NCI-H2171 treated with DMSO at 0.1 percent for 48 hours (cell line): ENCODE measurements at places on chromosomes 4 and X.

- no peak for DNase-seq
Measured at GRCh38 chr4:139492429-139492828, 38.5 kb downstream of the RAB33B start.

DNA sequence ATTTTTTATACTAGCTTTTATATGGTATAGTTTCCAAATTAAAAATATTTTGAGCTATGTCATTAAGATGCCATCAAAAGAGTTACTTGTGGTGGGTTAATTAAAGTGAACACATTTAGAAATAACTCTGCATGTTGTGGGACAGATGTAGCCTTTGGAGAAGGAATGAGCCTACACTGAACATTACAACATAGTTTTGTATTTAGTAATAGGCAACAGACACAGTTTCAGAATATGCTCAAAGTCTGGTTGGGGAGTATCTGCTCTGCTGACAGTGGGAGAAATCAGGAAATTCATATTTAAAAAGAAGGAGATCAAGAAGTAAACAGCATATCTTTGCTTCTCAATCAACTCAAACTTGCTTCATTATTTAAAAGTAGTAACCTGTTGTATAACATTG lies 23.7 kb downstream of the EMCN start:
- DNase-seq = no peak

- no peak for DNase-seq
Measured at GRCh38 chrX:138742217-138742616, 30.7 kb upstream of the FGF13 start.

DNA sequence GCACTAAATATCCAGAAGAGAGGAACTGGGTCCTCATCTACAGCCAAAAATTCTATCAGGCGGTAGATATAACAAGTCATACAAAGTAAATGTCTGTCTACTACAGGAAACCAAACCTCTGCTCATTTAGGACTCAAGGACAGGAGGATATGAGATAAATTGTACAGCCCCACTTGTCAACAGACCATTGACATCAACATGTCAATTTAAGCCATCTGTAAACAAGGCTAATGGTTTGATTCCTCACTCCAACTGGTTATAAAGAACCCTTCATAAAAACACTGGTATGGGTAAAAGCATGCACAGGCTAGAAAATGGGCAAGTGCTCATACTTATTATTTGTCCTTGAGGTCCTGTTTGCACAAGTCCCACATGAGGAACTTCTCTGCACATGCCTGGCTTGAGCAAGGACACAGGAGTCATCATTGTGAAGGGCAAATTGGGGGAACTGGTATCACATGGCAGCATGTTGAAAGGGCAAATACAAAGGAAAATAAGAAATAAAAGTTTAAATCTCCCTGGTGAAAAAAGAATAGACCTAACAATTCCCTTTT lies 13.2 kb downstream of the RTL8B start:
- no peak for DNase-seq

DNA sequence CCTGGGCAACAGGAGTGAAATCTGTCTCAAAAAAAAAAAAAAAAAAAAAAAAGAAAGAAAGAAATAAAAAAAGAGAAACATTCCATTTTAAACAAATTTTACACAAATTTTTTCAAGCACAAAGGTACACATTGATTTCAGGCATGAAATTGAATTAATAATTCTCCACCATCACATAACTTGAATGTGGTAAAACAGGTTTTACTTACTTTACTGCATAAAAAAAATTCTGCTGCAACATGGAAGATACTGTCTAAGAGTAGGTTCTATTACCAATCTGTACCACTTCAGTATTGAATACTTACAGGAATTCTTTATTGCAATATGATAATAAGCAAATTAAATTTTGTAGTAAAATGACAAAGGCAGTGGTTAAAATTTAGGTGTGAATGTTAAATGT lies 271.6 kb upstream of the ARSJ start:
- DNase-seq = no peak

GRCh38 chr4:39792529-39792928 lies 94.6 kb downstream of the UBE2K start:
- DNase-seq = no peak

DNA sequence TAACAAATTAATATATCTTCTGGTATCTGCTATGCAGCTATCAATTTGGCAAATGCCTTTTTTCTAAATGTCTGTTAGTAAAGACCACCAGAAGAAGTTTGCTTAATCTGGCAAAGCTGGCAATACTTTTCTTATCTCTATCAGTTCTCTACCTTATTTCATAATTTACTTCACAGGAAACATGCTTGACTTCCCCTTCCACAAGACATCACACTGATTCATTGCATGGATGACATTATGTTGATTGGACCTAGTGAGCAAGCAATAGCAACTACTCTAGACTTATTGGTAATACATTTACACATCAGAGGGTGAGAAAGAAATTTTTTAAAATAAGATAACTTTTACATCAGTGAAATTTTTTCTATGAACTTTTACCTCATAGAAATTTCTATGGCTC lies 66.0 kb upstream of the RLIM start:
- no peak for DNase-seq

- no peak for DNase-seq
Measured at GRCh38 chrX:153610836-153611213, 11.9 kb upstream of the CCNQ start.

DNA sequence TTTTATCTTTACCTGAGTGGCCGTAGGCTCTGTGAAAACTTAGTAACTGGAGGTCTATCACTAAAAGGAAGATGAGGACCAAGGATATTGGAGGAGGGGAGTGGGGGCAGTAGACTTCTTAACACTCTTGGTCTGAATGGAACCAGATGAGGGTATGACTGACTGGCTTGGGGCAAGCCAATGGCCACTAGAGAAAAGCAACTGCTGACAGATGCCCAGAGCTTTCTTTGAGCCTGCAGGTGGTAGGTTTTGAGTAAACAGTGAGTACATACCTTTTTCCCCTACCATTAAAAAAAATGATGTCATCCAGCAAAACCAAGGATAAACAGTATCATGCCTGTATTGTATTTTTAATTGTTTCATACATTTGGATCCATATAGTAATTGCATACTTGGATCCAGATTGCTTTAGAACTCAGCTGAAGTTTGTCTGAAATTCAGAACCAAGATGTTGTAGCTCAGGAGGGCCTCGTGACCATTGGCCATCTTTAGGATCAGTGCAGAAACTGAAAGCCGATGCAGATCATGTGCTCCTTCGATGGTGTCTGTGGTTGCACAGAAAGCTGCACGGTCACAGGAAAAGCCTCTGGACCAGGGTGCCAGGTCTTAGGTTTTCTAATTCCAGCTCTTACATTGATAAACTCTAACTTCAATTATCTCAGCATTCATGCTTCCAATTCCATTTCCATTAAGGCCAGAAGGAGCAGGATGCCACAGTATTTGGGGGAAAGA lies 131.0 kb downstream of the PDGFRA start:
- no peak for DNase-seq
